Osteoblast (primary cell): ENCODE measurements at places on chromosomes 13 and 19. TPM values are rescaled to one million over a fixed set of nuclear protein-coding genes. Genes with fewer than 3 reads are reported as not detected.

DNA sequence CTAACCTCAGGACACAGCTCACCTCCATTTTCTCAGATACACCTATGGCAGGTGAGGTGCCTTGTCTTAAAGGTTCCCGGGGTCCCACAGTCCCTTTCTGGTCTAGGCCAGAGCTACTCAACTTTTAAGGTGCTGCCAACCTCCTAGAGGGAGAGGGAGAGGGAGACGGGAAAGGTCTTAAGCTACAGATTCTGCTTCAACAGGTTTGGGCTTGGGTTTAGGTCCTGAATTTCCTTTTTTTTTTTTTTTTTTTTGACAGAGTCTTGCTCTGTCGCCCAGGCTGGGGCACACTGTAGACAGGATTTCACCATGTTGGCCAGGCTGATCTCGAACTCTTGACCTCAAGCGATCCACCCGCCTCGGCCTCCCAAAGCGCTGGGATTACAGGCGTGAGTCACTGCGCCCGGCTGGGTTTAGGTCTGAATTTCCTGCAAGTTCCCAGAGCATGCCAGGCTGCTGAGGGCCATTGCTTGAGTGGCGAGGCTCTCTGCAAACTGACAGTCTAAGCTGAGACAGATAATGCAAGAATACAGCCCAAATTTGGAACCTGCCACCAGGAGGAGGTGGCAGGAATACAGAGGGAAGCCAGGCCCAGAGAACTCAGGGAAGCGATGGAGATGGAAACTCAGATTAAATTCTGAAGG, 7.8 kb upstream of the SYCN start:
- peak; percentile 46 for DNase-seq

DNA sequence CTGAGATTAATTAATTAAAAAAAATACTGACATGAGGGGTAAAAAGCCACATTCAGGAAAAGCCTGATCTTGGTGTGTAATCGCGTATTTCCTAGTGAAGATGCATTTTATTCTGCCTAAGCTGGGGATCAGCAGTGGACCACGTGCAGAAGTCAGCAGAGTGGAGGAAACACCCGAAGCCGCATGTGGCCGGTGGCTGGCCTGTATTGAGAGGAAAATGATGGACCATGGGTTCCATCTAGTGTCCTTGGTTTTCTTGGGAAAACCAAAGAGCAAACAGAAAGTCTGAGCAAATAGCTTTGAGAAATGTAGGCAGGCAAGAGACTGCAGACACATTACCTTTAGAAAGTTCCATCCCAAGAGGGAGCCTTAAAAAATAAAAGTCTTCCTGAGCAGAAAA, 23.7 kb upstream of the SHISA2 start:
- peak; percentile 59 for DNase-seq

DNA sequence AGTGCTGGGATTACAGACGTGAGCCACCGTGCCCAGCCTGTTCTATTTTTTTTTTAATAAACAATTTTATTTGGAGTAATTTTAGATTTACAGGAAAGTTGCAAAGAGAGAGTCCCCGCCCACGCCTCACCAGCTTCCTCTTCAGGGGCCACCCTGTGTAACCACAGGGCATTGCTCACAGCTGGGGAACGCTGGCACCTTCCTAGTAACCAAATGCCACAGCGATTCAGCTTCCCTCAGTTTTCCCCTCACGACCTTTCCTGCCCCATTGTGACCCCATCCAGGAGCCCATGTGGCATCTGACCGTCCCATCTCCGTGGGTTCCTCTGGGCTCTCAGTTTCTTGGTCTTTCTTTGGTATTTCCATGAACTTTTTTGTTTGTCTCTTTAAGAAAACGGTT, 83.9 kb downstream of the GNG7 start:
- DNase-seq: peak; percentile 90

DNA sequence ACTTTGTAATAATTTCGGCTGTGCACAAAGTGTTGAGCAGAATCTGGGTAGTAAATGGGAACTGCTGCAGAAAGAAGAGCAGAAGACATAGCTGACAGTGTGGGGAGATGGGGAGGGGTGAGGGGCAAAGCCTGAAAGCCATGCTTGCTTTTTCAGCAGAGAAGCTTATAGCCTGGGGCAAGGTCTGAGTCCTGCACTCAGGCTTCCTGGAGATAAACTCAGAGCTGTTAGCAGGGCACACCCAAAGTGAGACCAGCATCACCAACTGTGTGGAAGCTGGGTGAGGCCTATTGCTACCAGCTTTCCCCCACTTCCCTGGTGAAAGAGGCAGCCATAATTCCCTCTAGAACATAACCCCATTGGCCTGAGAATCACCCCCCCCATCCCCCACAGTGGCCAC, 15.6 kb upstream of the LHFPL6 start:
- no peak for DNase-seq

DNA sequence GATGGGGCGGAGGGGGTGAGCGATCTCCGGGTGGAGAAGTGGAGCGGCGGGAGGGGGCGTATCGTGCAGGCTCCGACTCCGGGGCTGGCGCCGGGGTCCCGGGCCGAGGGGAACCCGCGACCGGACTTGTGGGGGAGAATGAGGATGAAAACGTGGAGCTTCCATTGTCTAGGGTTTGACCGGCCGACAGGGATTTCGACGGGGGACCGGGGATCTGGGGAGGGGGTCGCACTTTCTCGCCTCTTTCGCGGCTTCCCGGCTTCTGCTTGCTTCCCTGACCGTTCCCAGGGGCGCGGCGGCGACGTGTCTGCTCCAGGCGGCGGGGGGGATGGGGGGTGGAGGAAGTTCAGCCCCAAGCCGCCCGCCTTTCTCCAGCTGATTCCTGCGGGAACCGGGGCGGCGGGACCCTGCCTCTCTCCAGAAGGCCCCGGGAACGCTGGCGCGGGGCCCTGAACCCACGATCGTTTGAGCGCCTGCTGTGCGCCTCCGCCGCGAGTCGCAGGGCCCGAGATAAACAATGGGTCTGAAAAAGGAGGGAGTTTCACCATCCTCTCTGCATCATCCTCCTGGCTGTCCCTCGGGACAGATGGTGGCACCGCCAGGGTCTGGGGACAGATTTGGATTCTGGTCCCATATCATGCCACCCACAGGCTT, 790 bp downstream of the TPM4 start:
- DNase-seq: no peak

GRCh38 chr19:5189318-5189607, 151.3 kb downstream of the PTPRS start:
- DNase-seq: no peak

DNA sequence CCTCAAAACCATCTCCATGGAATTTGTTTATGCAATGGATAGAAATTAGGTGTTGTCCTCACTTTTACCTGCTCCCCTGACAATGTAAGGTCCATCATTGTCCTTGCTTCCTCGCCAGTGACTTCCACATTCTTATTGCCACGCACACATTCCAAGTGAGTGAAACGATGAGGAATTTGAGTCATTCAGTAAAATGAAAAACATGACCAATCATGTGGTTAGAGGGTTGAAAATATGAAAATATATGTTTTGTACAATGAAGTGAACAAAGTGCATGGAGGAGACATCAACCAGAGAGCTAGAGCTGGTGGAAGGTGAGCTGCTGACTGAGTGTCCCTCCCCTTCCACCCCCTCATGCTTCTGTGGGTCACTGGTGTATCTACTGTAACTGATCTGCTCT, 91.7 kb downstream of the ATP8A2 start:
- peak; percentile 76 for DNase-seq

DNA sequence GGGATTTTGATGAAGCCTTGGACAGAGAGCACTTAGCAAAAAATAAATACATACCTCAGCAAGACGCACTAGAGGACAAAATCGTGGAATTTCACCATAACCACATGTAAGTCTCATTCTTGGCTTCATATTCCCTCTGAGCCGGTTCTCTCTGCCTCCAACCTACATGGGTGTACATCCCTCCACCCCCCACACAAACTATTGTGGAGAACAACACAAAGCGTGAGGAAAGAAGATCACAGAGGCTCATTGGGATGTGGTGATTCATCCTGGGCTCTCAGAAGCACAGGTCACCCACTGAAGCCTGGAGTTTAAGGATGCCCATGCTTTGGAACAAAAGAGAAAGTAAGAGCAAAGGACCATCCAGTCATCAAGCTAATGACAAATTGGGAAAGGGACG, 192.2 kb downstream of the STK24 start:
- DNase-seq: peak; percentile 83

Gene C19orf73
- 0.36 TPM in 1 of 2 replicates, not detected in the other for total RNA-seq

Gene MYCBP2
- total RNA-seq: 140 and 155 TPM in 2 replicates

Gene KLK5
- total RNA-seq: not detected in 2 replicates
